ENCODE measurements at places on chromosomes 7 and 10. TPM values are rescaled to one million over a fixed set of nuclear protein-coding genes. Genes with fewer than 3 reads are reported as not detected.

DNA sequence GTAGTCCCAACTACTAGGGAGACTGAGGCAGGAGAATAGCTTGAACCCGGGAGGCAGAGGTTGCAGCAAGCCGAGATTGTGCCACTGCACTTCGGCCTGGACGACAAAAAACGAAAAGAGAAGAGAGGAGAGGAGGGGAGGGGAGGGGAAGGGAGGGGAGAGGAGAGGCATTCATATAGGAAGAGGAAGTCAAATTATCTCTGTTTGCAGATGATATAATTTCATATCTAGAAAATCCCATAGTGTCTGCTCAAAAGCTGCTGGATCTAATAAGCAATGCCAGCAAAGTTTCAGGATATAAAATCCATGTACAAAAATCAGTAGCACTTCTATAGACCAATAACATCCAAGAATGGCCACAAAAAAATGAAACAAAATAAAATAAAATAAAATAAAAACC is 120.3 kb downstream of the LMBR1 start:
- no peaks in the 10 kb centered on the region for H3K27me3 ChIP-seq
- peaks cover 16% of the 10 kb centered on the region for H3K36me3 ChIP-seq
- no peak overlapping the region for H3K4me3 ChIP-seq

- H3K36me3 ChIP-seq = no peaks in the 10 kb centered on the region
- peaks cover 17% of the 10 kb centered on the region for H3K27me3 ChIP-seq
- no peak overlapping the region for H3K27ac ChIP-seq
- no peak for DNase-seq
- H3K4me3 ChIP-seq = peak overlapping the region; percentile 35
Measured at GRCh38 chr7:22181663-22182062, 175.3 kb downstream of the RAPGEF5 start.

ALOX5 gene
- 3.1 TPM for total RNA-seq

SPDYE16 gene
- not detected for total RNA-seq

GIMAP2 gene
- total RNA-seq = 24.7 TPM

OR2AE1 gene
- 0.20 TPM for total RNA-seq

SERPINE1 gene
- total RNA-seq = 0.36 TPM

- H3K27me3 ChIP-seq = no peaks in the 10 kb centered on the region
- H3K27ac ChIP-seq = no peak overlapping the region
- H3K36me3 ChIP-seq = no peaks in the 10 kb centered on the region
- no peak for DNase-seq
Measured at GRCh38 chr7:31950091-31950755, 120.0 kb downstream of the PDE1C start.

NACAD gene
- total RNA-seq = 0.05 TPM

CFAP69 gene
- total RNA-seq = not detected

KCNIP2 gene
- total RNA-seq = 2.5 TPM

GRCh38 chr7:130606161-130606560 is 62.4 kb downstream of the COPG2 start:
- no peak overlapping the region for H3K27ac ChIP-seq
- no peak for DNase-seq
- H3K36me3 ChIP-seq = peaks cover 27% of the 10 kb centered on the region
- H3K4me3 ChIP-seq = no peak overlapping the region
- H3K27me3 ChIP-seq = no peaks in the 10 kb centered on the region
- H3K4me1 ChIP-seq = no peaks in the 10 kb centered on the region

DNA sequence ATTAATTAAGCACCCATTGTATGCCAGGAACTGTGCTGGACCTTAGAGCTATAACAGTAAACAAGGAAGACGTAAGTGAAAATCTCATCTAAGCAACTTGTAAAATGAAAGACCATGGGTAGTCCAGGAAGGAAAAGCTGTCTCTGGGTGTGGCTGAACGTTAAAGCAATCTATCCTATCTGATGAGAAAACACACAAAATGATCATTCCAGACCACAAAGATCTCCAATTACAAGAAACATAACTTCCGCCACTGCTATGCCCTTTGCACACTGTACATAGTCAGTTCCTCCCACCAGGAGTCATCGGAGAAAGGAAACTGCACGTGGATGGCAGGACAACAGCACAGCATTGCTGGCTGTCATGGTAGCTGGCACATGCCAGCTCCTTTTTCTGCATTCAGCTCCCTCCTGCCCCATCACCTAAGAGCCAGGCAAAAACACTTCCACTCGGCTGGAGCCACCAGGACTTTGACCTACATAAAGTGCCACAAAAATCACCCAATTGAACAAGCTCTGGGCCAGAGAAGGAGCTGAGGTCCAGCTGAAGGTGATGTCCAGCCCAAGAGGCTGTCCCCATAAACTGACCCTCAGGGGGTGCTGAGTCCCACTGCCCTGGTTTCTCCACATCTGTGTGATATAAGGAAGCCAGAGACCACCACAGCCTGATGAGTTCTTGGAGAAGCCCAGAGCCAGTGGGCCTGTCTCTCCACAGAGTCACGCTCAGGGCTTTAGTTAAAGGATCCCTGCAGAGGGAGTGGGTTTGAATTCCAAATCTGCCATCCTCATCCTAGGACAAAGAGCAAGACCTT is 56.4 kb downstream of the STEAP1B start:
- DNase-seq = no peak
- no peaks in the 10 kb centered on the region for H3K36me3 ChIP-seq
- H3K27me3 ChIP-seq = peaks cover 8% of the 10 kb centered on the region
- H3K4me3 ChIP-seq = no peak overlapping the region

GRCh38 chr10:88982366-88982765 is 8.2 kb upstream of the FAS start:
- no peak overlapping the region for H3K4me3 ChIP-seq
- DNase-seq = no peak
- H3K36me3 ChIP-seq = peaks cover 19% of the 10 kb centered on the region
- H3K27me3 ChIP-seq = peaks cover 3% of the 10 kb centered on the region
- no peak overlapping the region for H3K27ac ChIP-seq

DNA sequence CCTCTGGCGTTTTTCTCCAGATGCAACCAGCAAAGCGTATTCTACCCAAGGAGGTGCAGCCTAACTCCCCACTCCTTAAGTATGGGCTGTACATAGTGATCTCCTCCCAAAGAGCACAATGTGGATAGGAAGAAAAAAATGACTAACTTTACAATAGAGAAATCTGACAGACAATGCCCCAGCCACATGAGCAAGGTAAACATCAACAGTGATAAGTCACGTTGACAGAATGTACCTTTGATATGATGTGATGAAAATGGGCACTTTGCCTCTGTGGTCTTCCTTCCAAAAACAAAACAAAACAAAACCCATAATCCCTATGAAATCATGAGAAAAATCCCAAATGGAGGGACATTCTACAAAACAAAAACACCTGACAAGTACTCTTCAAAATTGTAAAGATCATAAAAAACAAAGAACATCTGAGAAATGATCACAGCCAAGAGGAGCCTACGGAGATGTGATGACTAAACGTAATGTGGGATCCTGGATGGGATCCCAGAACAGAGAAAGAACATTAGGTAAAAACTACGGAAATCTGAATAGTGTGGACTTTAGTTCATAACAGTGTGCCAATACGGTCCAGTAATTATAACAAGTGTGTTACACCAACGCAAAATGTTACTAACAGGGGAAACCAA is 50.6 kb downstream of the ABLIM1 start:
- no peaks in the 10 kb centered on the region for H3K36me3 ChIP-seq
- no peak for DNase-seq
- H3K4me3 ChIP-seq = no peak overlapping the region
- peaks cover 6% of the 10 kb centered on the region for H3K27me3 ChIP-seq
- H3K4me1 ChIP-seq = peaks cover 22% of the 10 kb centered on the region
- no peak overlapping the region for H3K27ac ChIP-seq

KAZALD1 gene
- 0.57 TPM for total RNA-seq

GRCh38 chr7:92955081-92955480 is 118.7 kb upstream of the CDK6 start:
- peak; percentile 11 for DNase-seq
- H3K4me3 ChIP-seq = no peak overlapping the region
- peaks cover 1% of the 10 kb centered on the region for H3K27me3 ChIP-seq
- H3K36me3 ChIP-seq = peaks cover 18% of the 10 kb centered on the region
- peak overlapping the region; percentile 84 for H3K27ac ChIP-seq
- H3K4me1 ChIP-seq = peaks cover 34% of the 10 kb centered on the region

CHAT gene
- total RNA-seq = 0.54 TPM

DNA sequence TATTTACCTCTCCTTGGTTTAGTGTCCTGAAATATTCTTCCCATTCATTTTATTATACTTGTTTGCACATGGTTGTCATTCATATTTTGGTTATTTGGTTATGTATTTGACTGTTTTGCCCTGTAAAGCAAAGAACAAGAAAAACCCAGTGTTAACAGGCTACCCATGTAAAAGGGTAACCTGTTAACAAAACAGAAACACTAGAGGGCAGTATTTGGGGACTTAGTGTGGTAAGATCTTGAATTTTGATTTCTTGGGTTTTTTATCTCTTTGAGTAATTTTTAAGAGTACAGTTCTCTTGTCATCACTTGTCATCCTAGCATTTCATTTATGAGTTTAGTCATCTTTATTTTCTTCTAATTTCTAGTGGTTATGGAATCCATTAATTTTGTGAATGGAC is 51.3 kb downstream of the POLL start:
- H3K27me3 ChIP-seq = no peaks in the 10 kb centered on the region
- no peak overlapping the region for H3K27ac ChIP-seq
- H3K4me1 ChIP-seq = peaks cover 5% of the 10 kb centered on the region
- H3K4me3 ChIP-seq = no peak overlapping the region
- H3K36me3 ChIP-seq = peaks cover 8% of the 10 kb centered on the region
- DNase-seq = no peak

GRCh38 chr10:132371641-132372081 is 25.3 kb upstream of the PWWP2B start:
- no peak overlapping the region for H3K27ac ChIP-seq
- H3K27me3 ChIP-seq = no peaks in the 10 kb centered on the region
- H3K36me3 ChIP-seq = no peaks in the 10 kb centered on the region
- H3K4me1 ChIP-seq = no peaks in the 10 kb centered on the region
- no peak for DNase-seq

DNA sequence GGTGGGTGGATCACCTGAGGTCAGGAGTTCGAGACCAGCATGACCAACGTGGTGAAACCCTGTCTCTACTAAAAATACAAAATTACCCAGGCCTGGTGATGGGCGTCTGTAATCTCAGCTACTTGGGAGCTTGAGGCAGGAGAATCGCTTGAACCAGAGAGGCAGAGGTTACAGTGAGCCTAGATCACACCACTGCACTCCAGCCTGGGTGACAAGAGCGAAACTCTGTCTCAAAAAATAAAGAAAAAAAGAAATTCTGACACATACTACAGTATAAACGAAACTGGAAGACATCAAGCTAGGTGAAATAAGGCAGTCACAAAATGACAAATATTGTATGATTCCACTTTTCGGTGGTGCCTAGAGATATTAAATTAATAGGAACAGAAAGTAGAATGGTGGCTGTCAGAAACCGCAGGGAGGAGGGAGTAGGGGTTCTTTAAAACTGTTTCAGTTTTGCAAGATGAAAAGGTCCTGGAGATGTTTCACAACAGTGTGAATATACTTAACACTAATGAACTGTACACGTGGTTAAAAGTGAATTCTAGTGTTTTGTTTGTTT is 23.2 kb downstream of the PILRA start:
- peak overlapping the region; percentile 51 for H3K4me3 ChIP-seq
- peak; percentile 53 for DNase-seq
- peak overlapping the region; percentile 84 for H3K27ac ChIP-seq

OPN4 gene
- total RNA-seq = not detected

- peak overlapping the region; percentile 68 for H3K4me3 ChIP-seq
- H3K36me3 ChIP-seq = peaks cover 57% of the 10 kb centered on the region
- H3K27ac ChIP-seq = peak overlapping the region; percentile 53
- H3K4me1 ChIP-seq = peaks cover 38% of the 10 kb centered on the region
Measured at GRCh38 chr10:7233259-7233991, 177.4 kb downstream of the SFMBT2 start.

- no peak overlapping the region for H3K27ac ChIP-seq
- H3K4me1 ChIP-seq = peaks cover 9% of the 10 kb centered on the region
- DNase-seq = no peak
- peaks cover 4% of the 10 kb centered on the region for H3K27me3 ChIP-seq
- H3K4me3 ChIP-seq = no peak overlapping the region
- no peaks in the 10 kb centered on the region for H3K36me3 ChIP-seq
Measured at GRCh38 chr10:95304463-95304862, 13.7 kb upstream of the PDLIM1 start.

ARHGEF35 gene
- 3.4 TPM for total RNA-seq

- no peak overlapping the region for H3K27ac ChIP-seq
- H3K36me3 ChIP-seq = no peaks in the 10 kb centered on the region
- no peaks in the 10 kb centered on the region for H3K4me1 ChIP-seq
- H3K27me3 ChIP-seq = peaks cover 15% of the 10 kb centered on the region
- no peak overlapping the region for H3K4me3 ChIP-seq
Measured at GRCh38 chr10:6786579-6787031, 206.5 kb upstream of the PRKCQ start.

ATG9B gene
- 4.7 TPM for total RNA-seq

DNA sequence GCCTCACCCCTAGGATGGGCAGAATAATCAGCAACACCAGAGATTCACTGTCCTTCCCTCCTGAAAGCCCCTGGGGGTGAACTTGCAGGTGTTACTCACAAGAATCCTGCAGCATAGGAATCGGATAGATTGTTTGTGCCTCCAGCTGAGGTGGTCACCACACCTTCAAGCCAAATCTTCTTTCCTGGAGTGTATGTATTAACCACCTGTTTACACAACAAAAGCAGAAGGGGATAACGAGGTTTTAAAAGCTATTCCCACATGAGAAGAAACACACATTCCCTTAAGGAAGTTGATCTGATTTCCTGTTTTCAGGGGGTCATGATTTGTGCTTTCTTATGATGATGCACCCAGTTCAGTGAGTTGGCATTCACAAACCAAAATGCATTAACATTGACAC is 173.8 kb upstream of the HPS1 start:
- no peak overlapping the region for H3K27ac ChIP-seq
- no peaks in the 10 kb centered on the region for H3K36me3 ChIP-seq
- peaks cover 2% of the 10 kb centered on the region for H3K27me3 ChIP-seq
- H3K4me3 ChIP-seq = no peak overlapping the region

GRCh38 chr7:27640884-27641574 is 21.7 kb downstream of the HIBADH start:
- H3K4me3 ChIP-seq = no peak overlapping the region
- no peaks in the 10 kb centered on the region for H3K27me3 ChIP-seq
- peaks cover 14% of the 10 kb centered on the region for H3K36me3 ChIP-seq

DNA sequence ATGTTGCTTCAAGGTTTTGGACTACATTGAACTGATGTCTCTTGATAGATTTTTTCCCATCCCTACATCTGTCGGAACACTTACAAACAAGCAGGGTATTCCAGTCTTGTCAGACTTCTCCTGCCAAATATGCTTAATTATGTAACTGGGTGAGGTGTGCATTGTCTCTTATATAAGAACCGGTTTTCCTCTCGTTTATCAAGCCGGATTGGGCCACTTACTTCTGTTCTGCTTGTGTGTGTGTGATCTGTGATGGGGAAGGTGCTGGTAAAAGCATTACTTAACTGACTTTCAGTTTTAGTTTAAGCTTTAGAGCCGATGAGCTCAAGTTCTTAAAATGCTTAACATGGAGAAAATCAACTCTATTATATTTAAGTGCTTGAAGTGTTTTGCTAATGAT is 57.9 kb downstream of the OTUD1 start:
- no peaks in the 10 kb centered on the region for H3K36me3 ChIP-seq
- H3K4me1 ChIP-seq = no peaks in the 10 kb centered on the region
- no peak for DNase-seq
- no peak overlapping the region for H3K27ac ChIP-seq
- no peak overlapping the region for H3K4me3 ChIP-seq

C10orf105 gene
- total RNA-seq = 0.32 TPM

CDHR3 gene
- 0.47 TPM for total RNA-seq

GRCh38 chr7:97512441-97513207 is 219.3 kb upstream of the TAC1 start:
- H3K27ac ChIP-seq = no peak overlapping the region
- H3K4me1 ChIP-seq = no peaks in the 10 kb centered on the region
- no peaks in the 10 kb centered on the region for H3K27me3 ChIP-seq
- no peak for DNase-seq
- H3K4me3 ChIP-seq = no peak overlapping the region
- no peaks in the 10 kb centered on the region for H3K36me3 ChIP-seq

GRCh38 chr7:127588697-127589482 is 679 bp downstream of the ARF5 start:
- no peak for DNase-seq
- peaks cover 3% of the 10 kb centered on the region for H3K27me3 ChIP-seq
